ENCODE measurements at places on chromosomes 1 and 21.

DNA sequence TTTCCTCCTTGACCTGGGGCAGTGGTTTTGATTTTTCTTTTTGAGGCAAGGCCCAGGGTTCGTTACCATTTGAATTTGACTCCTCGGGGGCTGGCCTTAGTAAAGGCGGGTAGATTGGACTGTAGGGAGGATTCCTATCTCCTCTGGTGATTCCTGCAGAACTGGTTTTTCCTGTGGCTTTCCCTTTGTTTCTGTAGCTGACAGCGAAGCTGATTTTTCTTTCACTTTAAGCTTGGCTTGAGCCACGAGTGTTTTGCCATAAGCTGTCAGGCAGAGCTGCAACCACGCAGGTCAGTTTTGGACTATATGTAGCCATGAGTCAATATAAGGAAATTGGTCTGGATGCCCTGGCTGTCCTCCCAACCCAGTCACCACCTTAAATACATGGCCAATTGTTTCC, 28.7 kb upstream of the KCNJ15 start:
- DNase-seq: no peak

DNA sequence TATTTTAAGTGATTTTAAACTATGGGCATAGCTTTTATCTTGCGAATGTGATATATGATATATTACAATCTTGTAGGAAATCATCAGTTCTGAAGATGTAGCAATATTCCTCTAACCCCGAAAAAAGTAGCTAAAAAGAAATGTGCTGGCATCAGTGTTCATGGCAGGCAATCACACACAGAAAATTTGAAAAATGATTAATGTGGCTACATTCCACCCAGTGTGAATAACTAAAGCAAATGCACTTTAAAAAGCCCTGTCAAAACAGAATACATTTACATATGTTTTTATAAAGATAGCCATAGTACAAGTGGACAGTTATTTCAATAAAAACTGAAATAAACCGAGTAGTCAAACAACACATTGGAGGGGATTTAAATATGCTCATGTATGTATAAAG, 260.2 kb downstream of the HHAT start:
- peak; percentile 16 for DNase-seq

GRCh38 chr1:84936116-84936810, 43.3 kb upstream of the LPAR3 start:
- DNase-seq: peak; percentile 39

GRCh38 chr1:180816132-180816531, 96.6 kb upstream of the KIAA1614 start:
- DNase-seq: no peak

DNA sequence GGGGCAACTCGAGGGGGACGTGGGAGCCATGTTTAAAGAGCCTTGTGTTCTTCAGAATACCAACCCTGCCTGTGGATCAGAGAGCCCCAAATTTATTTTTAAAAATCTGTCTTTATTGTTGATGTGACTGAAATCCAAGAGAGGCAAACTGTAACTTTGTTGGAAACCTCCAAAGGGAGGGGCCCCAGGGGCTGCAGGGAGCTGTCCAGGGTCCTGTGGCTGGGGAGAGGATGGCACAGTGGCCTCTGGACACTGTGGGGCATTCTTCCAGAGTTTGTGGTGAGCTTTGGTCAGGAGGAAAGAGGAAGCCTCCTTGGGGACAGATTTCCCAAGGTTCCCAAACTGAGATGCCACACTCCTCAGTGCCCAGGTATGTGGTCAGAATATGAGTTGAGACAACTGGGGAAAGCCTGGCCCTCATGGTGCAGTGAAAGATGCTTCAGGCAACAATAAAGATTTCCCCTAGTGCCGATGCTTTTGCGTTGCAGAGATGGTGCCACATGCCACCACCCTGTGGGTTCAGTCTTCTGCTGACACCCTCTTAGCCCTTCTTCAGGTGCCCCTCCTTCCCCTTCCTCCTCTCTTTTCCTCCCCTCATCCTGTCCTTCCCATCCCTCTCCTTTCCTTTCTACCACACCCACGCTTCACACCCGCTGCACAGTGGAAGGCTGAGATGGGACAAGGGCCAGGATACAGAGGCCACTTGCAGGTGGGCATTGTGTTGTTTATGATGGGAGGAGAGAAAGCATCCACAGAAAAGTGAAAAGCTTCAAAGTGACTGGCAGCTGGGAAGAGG, 122.1 kb downstream of the UCK2 start:
- no peak for DNase-seq

Data from astrocyte (in vitro differentiated cells and primary cell).